ENCODE measurements at places on chromosomes 2 and 18.
A peak's percentile ranks its signal among the peaks of the same experiment; 100 is the strongest.

DNA sequence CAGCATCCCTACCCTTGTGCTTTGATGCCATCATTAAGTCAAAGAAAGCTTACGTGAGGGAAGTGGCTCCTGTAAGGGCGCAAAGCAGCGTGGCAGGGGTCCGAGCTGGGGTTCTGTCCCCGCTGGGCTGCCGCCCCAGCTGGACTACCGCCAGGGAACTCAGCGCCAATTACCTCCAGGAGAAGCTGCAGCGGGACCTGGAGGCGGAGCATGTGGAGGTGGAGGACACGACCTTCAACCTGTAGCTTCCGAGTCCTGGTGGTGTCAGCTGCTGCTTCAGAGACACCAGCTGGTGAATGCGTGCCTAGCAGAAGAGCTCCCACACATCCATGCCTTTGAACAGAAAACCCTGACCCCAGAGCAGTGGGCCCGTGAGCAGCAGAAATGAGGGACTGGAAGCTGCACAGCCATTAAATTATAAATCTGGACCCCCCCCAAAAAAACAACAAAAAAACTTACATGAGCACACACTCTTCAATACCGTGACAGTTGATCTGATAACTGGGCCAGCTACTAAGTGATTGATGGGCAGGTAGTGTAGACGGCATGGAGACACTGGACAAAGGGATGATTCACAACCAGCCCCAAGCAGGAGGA, 20.1 kb upstream of the YES1 start:
- no peak for DNase-seq

DNA sequence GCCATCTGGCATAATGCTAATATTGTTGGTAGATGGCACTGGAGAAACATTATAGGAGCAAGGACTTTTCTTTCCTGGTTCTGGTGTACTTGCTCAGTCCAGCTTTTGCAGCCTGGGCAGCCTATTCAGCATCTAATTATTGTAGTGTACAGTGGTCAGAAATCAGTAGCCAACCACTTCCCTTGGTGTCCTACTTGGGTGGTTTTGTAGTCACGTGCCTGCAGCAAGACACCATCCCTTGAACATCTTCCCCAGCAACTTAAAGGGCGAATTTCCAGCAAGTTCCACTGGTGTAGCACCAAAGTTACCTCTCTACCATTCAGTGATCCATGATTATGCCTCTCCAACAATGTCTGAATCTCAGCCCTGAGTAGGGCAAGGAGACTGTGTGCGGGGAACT, 557.6 kb downstream of the SATB2 start:
- DNase-seq, result no peak

DNA sequence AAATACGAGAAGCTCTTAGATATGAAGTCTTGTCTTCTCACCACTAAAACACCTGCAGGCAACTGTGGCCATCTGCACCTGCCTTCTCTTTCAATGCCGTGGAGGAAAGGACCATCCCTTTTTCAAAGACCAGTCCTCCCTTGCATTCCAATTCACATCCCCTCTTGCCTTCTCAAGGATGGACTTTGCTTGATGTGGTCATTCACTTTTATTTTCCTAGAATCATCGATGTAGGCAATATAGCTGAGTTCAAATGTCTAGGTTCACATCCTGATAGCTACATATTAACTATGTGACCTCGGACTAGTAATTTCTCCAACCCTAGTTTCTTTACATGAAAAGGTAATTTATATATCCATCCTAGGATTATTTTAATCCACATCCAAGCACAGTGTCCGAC, 110.1 kb downstream of the HIBCH start:
- no peak for DNase-seq

GRCh38 chr18:72041313-72042032, 502.7 kb downstream of the CBLN2 start:
- DNase-seq, result no peak

GRCh38 chr2:158712791-158713522, 82.2 kb upstream of the DAPL1 start:
- DNase-seq, result no peak

- no peak for DNase-seq
These were observed 154.0 kb downstream of the TRIB2 start for GRCh38 chr2:12870692-12871091.

- DNase-seq, result no peak
These were observed 579 bp downstream of the STAT4 start for GRCh38 chr2:191150230-191150599.

DNA sequence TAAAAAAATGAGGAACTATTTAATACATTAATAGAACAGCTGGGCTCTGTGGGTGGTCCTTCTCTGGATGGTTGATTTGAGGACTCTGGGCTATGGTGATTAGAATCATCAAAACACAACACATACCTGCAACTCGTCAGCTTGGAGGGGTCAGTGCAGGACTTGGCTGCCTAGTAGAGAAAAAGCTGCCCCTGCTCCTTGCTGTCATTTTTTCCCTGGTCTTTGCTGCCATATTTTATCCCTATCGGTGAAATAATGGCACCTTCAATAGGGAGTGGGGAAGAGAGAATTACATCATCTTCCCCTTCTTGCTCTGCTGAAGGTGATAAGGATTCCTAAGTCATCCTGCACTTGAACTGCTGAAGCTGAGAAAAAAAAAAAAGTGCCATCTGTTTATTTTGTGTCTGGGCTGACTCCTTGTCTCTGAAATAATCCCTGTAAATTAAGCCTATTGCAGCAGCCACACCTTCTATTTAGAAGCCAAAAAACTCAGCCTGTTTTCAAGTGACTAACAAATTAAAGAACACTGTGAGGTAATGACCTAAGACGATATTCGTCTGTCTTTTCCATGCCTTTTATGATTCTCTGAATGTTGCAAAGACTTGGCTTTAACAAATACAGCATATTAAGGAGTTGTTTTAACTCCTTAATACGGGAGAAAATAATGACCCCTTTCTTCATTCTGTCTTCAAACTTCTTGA, 89.3 kb downstream of the ACVR1 start:
- no peak for DNase-seq

DNA sequence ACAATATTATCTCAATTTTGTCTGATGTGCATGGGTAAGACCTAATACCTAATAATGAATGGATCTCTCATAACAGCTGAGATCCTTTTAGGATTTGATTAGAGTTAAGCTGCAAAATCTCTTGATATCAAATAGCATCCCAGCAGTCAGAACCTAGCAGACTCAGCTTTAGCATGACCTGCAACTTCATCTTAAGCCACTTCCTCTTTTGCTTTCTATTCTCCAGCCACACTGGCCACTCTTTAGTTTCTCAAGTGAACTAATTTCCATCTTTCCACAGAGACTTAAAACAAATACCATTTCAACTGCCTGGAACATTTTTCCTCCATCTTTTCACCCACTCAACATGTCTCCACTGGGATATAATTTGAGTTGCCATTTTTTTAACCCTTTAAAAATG, 1251.6 kb upstream of the ZEB2 start:
- DNase-seq, result no peak

DNA sequence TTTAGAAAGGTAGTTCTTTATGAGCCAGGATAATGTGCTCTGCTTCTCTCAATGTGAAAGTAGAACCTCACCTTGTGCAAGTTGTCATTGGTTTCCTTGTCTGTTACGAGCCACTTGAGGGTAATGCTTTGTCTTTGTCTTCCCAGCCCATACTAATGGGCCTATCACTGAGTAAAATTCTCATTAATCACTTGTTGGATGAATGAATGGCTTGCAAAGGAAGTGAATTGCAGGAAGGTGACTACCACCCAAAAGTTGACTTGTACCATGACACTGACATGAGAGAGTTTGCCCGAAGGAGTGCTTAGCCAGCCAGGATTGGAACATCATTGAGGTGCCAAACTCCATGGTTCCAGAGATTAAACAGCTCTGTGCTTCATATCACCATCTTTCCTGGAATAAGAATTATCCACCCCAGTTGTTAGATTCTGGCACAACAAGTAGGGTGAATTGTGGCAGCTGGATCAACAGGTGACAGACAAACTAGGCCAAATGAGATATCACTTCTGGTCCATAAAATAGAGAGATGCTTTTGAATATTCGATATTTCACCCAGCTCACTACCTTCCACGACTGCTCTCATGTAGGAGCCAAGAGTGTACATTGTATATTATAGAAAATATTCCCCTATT, 20.5 kb upstream of the CD28 start:
- DNase-seq, result no peak

DNA sequence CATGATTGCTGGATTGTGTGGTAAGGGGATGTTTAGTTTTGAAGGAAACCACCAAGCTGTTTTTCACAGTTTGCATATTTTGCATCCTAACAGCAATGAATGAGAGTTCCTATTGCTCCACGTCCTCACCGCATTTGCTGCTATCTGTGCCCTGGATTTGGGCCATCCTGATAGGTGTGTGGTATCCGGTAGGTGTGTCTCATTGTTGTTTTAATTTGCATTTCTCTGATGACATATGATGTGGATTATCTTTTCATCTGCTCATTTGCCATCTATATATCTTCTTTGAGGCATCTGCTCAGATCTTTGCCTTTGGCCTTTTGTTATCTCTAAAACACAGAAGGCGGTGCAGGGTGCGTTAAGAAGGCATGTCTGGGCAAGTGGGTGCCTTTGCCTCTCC, 73.3 kb downstream of the LONRF2 start:
- DNase-seq, result no peak

DNA sequence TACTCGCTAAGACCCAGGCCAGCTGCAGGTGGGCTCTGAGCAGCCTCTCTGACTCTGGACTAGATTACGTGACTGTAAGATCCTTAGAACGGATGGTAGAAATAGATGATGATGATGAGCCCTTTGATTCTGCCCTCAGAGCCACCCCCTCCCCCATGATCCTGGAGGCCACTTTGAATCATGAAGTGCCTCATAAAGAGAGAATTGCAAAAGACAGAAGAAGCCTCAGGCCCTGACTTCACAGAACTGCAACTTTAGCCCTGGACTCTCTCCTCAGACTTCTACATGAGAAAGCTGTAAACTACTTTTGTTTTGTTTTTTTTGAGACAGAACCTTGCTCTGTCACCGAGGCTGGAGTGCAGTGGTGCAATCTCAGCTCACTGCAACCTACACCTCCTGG, 15.4 kb upstream of the TET3 start:
- DNase-seq, result no peak

GRCh38 chr2:1981421-1981820, 237.1 kb upstream of the PXDN start:
- no peak for DNase-seq

DNA sequence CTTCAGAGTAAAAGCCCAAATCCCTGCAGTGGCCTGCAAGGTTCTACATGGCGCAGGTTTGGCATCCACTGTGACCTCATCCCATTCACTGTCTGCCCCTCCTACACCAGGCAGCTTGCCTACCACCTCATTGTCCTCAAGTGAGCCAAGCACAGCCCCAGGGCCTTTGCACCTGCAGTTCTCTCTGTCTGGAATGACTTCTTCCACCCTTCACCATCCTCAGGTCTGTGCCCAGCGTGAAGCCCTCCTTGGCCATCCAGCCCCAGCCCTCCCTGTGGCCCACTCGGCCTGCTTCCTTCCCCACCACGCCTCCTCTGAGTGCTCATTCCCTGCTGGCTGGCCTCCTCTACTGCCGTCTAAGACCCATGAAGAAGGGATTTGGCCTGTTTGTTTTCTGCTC, 32.6 kb upstream of the UBE2F start:
- no peak for DNase-seq

- DNase-seq, result no peak
These were observed 30.6 kb downstream of the MYO7B start for GRCh38 chr2:127566139-127566417.

DNA sequence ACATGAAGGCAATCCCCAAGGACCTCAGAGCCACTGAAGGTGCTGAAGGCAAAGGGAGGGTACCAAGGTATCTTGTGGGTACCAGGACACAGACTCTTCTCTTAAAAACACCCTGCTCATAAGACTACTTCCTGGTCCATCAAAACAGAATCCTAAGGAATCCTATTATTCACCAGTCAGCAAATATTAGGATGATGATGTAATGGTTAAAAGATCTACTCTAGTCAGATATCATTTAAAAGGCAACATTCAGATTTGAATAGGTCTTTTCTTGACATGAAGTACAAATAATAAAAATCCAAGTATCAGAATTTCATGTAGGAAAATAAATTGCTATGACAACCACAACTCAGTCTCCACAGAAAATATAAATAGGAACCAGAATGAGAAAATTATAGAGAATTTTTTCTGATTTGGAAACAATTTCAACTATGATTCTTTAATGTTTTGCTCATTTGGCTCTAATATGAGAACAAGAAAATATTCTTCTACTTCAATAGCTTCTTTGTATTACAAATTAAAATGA, 77.8 kb upstream of the ZNF397 start:
- peak; percentile 18 for DNase-seq

DNA sequence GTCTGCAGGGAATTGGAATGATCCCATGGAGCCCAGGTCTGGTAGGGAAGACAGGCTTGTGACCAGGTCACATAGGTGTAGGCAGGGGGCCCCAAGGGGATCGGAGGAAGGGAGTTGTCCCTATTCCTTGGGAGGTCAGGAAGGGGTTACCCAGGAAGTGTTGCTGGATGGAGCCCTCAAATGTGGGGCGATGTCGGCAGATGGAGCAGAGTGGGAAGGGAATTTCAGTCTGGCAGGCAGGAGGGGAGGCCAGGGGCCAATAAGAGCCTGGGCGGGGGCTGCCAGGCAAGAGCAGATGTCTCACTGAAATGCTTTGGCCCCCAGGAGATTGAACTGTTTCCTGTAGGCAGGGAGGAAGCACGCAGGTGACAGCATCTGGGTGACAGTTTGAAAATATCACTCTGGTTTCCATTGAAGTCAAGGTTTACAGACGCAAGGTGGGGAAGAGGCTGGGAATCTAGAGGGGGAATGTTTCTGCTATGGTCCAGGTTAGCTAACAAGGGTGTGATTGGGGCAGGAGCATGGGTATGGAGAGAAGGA, 81.5 kb upstream of the SMAD2 start:
- no peak for DNase-seq

DNA sequence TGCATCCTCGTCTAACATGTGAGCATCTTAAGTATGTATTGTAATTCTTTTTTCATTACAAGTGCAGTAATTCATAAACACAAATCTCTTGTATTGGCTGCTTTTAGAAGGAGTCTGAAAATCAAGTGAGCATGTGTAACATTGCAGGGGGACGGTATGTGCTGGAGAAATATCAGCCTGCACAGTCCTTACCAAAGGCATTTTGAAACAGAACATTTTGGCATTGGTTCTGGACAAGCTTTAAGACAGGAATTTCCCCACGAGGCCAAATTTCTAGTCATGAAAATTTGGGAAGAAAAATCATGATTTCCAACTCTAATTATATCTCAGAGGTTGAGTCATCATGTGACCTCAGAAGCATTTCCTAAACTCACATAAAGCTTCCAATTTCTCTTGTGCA, 24.7 kb upstream of the NRP2 start:
- DNase-seq, result peak; percentile 93

DNA sequence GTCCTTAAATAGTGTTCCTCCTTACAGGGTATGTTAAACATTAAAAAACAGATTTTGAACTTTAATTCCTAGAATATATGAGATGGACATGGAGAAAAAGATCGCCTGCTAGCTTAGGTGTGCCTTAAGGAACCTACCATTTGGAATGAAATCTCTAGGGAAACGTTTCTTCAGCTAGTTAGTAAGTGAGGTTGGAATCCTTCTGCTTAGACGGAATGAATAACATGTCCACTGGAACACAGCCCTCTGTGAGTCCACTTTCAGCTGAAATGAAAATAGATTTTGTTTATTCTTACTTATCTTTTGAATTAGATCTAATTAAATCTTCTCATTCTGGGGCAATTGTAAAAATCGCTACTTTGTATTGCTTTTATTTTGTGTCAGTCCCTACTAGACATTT, 28.4 kb downstream of the NAB1 start:
- peak; percentile 33 for DNase-seq

GRCh38 chr18:76046221-76046620, 448.8 kb downstream of the ZNF516 start:
- no peak for DNase-seq
